ENCODE measurements at places on chromosomes 12 and 14. TPM values are rescaled to one million over a fixed set of nuclear protein-coding genes. Genes with fewer than 3 reads are reported as not detected.

The KLRD1 gene
- not detected for total RNA-seq

The CCDC38 gene
- total RNA-seq, result 0.07 TPM

The FAR2 gene
- total RNA-seq, result not detected

The SERPINA1 gene
- total RNA-seq, result 3.1 TPM
